ENCODE measurements at places on chromosomes 6 and 20.

- no peak for DNase-seq
Observed at GRCh38 chr6:128518434-128519131, 1.8 kb downstream of the PTPRK start.

GRCh38 chr6:3916211-3916610, 67.0 kb downstream of the FAM50B start:
- no peak for DNase-seq

DNA sequence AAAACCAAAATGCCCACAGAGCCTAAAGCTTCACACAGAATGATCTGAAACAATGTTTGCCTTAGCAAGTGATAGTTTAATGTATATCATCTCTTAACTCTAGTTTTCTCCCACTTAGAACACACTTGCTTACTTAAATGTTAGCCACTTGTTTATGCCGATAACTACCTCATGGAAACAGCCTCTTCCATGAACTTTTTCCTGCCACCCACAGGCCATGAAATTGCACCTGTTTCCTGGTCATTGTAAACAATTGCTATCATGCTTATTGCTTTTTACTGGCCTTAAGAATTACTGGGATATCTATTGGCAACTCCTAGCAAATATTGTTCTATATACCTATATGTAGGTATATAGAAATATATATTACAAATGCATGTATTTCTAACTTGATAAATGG, 231.1 kb downstream of the HDGFL1 start:
- no peak for DNase-seq

DNA sequence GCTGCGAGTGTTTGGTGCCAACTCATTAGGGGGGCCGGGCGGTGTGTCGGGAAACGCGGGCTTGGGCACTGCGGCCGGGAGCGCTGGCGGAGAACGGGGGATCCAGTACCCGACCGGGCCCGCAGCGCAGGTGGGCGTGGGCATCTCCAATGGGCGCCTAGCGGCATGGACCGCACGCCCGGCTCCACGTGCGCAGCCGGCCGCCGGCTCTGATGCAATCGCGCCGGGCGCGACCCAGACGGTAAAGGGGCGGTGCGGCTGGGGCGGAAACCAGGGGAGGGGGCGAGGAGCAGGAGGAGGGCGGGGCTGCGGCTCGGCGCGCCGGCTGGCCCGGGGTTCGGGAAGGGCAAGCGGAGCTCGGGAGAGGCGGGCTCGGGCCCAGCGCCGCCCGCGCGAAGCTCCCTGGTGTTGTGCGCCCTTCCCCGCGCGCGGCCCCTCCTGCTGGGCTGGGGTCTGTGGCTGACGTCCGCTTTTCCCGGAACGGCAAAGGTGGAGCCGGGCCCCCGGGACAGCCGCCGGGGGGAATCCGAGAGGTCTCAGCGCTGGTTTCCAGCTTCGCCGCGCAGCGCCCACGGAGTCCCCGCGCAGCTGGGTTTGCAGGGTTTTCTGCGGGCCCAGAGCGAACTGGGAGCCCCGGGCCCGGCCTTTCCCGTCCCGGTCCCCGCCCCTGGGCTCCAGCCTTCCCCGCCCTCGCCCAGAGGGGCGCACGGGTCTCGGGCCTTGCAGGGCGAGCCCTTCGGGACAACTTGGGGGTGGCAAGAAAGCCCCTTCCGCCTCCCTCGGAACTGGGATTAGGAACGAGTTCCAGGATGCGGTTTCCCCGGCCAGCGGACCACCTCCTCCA, 867 bp downstream of the MTHFD1L start:
- DNase-seq: peak; percentile 94

- no peak for DNase-seq
Observed at GRCh38 chr6:133637874-133638273, 251.0 kb upstream of the TCF21 start.

DNA sequence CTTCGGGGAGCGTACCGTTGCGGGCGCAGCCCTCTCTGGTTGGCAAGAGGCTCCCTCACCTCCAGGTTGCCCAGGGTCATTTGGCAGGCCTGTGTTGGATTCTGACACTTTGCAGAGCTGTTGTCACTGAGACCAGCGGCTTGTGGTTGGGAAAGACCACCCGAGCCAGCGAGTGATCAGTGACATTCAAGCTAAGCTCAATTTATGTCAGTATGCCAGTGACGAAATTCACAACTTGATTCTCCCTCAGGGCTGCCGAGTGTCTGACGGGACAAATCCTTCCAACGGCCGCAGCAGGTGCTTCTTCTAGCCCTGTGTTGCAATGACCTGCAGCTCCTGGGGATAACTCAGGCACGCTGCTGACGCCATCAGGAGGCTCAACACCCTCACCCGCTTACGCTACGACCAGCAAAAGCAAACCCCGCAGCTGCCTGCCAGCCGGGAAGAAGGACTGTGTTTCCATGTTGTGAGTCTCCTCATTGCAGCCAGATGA, 16.9 kb upstream of the SLC22A2 start:
- DNase-seq: no peak

- no peak for DNase-seq
Observed at GRCh38 chr6:54516321-54516720, 208.1 kb downstream of the TINAG start.

- no peak for DNase-seq
Observed at GRCh38 chr6:154112181-154112809, 73.3 kb downstream of the OPRM1 start.

DNA sequence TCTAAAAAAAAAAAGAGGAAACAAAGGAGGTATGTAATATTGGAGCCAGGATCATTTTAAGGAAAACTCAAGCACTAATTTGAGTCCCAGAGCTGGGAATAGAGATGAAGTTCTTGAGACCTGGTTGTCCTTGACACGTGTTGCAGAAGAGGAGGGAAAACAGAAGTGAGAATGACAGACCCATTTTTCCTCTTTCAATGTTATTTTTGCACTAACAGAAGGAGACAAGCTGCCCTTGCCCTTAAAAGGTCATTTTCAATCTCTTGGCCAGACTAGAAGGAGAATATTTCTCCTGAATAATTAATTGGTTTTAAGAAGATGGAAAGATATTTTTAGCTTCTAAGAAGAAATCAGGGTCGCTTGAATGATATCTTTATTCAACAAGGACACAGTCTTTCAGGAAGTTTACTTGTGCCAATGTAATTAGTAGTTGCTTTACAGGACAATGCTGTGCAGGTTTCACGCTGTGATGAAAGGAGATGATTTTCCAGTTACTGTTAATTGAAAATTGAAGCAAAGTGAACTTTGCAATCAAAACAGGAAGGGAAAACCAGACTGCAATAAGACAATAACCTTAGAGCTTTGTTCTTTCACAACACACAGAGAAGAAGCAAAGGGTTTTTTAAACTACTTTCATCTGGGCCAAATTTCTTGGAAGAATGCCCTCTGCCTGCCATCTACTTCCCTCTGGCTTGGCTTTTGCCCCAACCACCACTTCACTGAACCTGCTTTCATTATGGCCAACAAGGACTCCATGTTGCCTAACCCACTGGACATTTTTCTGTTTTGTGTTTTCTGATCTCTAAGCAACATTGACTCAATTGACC, 107.8 kb upstream of the SHLD1 start:
- DNase-seq: no peak

- DNase-seq: no peak
Observed at GRCh38 chr6:142605922-142606485, 304.2 kb downstream of the ADGRG6 start.

- DNase-seq: no peak
Observed at GRCh38 chr6:5557506-5557905, 296.2 kb downstream of the FARS2 start.

DNA sequence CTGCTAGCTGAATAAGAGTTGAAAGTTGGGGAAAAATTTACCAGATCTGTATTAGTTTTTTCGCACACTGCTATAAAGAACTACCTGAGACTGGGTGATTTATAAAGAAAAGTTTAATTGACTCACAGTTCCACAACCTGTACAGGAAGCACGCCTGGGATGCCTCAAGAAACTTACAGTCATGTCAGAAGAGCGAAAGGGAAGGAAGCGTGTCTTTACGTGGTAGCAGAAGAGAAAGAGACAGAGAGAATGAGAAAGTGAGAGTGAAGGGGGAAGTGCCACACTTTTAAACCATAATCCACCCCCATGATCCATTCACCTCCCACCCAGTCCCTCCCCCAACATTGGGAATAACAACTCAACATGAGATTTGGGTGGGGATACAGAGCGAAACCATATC, 79.6 kb downstream of the KHDC1L start:
- no peak for DNase-seq

GRCh38 chr20:40980106-40980827, 48.4 kb upstream of the TOP1 start:
- no peak for DNase-seq

GRCh38 chr6:30112402-30112994, 392 bp downstream of the TRIM31 start:
- DNase-seq: no peak

Data from HuH-7 (cell line).